ENCODE measurements at places on chromosomes 13 and 19.

GRCh38 chr13:60329221-60329923 is 67.6 kb upstream of the TDRD3 start:
- DNase-seq = no peak

DNA sequence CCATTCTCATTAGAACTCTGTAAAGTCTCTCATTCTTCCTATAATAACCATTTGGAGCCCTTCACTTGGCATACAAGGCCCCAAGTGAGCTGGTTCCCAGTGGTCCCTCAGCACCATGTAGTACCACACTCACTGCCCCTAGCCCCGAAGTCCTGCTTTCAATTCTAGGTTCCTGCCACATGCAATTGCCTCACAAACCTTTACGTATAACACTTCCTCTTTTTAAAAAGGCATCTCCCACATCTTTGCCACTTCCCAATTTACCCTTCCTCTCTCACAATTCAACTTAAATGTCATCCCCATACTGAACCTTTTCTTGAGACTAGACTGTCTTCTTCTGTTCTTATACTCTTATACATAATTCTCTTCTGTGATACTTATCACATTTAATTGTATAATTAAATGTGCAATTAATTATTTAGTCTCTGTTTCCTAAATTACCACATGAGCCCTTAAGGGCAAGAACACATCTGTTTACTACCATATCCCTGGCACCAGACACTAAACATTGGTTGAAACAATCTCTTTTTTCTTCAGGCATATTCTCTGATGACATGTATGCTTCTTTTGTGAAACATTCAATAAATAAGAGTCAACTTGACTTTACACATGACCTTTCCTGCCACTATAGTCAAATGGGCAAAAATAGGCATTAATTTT is 304.0 kb downstream of the SPRY2 start:
- DNase-seq = no peak

DNA sequence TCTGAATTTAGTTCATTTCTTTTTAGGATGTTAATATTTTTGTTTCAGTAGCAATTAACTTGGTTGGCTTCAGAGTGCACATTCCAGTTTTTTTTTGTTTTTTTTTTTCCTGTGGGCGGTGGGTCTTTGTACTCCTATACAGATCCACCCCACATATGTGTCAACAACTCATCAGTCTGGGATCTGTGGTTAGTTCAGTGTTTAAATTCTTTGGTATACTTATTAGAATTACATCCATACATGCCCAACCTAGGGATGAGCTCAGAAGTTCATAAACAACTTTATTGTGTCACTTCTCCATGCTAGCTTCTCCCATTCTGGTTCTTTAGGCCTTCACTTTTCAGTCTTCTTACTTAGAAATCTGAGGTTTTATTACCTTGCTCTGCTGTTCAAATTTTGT is 50.9 kb downstream of the PCCA start:
- DNase-seq = no peak

GRCh38 chr13:30831515-30831914 is 74.6 kb upstream of the MEDAG start:
- DNase-seq = no peak

DNA sequence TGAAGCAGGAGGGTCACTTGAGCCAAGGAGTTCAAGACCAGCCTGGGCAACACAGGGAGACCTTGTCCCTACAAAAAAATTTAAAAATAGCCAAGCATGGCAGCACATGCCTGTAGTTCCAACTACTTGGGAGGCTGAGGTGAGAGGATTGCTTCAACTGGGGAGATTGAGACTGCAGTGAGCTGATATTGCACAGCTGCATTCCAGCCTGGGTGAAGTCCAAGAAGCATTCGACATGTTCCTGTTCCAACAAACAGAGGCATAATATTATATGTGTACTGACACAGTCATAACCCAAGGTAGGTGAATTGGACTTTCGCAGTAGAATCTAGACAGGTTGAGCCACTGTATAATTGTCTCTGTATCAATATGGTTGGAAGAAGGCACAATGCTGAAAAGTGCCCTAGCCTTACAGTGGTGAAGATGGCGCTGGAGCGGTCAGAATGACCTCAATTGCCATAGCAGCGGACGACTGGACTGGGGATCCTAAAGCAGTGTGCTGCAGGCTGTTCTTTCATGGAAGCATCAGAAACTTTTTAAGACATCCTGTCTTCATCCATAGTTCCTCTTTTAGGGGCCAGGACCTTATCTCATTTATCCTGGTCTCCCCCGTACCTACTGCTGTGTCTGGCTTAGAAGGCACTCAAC is 112.0 kb upstream of the CLDN10 start:
- DNase-seq = no peak

GRCh38 chr13:60727140-60727539 is 330.1 kb downstream of the TDRD3 start:
- DNase-seq = no peak

DNA sequence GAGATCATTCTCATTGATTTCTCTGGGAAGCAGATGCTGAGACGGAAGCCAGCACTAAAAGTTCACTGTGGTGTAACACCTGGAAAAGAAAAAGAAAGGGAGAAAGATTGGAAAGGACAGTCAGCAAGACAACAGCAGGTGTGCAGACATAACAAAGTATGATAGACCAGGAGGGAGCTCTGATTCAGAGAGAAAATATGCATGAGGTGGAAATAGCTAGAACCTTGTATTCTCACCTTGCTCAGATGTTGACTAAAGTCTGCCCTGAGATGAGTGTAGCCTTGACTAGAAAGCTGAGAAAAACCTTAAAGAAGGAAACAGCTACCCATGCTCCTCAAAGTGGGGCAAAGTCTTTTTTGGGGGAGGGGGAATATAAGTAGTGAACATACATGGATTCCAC is 1711.8 kb downstream of the EFNB2 start:
- no peak for DNase-seq

DNA sequence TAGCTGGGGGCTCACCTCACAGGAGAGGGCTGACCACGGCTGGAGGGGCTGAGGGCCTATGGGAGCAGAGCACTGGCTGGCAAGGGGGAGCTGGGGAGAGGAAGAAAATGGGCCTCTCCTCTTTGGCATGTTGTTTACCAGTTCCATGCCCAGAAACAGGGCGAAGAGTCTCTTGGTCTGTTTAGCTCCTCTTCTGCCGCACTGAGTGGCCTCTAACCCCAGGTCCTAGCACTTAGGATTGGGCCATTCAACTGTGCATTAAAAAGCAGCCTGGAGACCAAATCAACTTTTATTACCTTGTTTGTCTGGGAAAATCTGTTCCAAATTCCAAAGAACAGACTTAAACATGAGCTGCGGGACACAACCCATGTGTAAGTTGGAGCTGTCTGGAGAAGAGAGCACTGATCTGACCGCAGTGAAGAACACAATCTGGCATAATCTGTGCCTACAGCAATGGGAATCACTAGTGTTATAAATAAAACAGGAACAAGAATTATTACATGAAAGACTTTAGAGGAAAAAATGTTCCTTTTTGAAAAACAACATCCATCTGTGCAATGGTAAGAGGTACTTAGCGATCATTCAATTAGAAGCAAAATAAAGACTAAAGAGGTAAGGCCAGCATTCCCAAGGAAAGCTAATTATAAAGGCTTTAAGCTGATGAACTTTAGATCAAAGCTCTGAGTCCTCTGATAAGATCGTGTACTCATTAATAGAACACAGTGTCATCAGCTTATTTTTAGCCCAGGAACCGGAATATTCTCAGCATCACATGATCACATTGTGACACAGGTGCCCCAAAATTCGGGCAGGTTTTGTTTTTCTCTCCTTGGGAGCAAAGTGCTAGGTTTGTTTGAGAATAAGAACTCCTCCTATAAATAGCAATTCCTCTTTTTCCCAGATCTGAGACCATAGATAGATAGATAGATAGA is 243.2 kb downstream of the COL4A1 start:
- DNase-seq = no peak

GRCh38 chr13:99778500-99778899 is 193.1 kb downstream of the ZIC5 start:
- no peak for DNase-seq

- DNase-seq = no peak
Observed at GRCh38 chr13:45623516-45624090, 8.1 kb upstream of the ERICH6B start.

- no peak for DNase-seq
Observed at GRCh38 chr13:106867249-106867648, 299.3 kb upstream of the ARGLU1 start.

DNA sequence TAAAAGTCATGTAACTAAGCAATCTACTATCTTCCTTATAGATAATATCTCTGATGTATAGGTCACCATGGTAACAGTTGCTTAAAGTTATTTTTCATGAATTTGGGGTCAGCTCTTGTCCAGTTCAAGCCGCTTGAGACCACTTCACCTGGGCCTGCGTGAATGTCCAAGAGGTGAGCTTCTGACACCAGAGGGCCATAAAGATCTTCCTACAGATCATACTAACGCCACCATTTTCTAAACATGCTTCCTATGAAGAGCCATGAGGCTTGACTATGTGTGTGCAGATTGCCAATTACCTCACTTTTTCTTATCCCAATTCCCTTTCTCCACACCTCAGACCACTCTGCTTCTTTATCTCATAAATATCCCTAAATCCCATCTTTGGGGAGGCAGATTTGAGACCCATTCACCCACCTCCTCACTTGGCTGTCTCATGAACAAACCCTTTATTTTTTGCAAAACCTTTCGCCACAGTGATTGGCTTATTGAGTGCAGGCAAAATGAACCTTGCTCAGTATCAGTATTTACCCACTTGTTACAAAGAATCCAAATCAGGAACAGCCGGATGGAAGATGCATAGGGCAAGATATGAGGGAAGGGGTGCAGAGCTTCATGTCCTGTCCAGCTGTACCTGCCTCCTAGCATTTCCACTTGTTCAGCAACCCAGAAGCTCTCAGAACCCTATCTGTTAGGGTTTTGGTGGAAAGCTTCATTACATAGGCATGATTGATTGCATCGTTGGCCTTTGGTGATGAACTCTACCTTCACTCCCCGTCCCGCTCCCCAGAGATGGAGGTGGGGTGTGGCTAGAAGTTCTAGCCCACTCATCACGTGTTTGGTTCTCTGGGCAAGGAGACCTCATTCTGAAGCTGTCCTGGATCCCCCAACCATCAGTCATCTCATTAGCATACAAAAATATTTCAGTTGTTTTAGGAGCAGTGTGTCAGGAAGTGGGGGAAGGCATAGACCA is 34.2 kb downstream of the FAM187B start:
- no peak for DNase-seq

- DNase-seq = no peak
Observed at GRCh38 chr19:45526143-45526542, 18.9 kb downstream of the VASP start.

DNA sequence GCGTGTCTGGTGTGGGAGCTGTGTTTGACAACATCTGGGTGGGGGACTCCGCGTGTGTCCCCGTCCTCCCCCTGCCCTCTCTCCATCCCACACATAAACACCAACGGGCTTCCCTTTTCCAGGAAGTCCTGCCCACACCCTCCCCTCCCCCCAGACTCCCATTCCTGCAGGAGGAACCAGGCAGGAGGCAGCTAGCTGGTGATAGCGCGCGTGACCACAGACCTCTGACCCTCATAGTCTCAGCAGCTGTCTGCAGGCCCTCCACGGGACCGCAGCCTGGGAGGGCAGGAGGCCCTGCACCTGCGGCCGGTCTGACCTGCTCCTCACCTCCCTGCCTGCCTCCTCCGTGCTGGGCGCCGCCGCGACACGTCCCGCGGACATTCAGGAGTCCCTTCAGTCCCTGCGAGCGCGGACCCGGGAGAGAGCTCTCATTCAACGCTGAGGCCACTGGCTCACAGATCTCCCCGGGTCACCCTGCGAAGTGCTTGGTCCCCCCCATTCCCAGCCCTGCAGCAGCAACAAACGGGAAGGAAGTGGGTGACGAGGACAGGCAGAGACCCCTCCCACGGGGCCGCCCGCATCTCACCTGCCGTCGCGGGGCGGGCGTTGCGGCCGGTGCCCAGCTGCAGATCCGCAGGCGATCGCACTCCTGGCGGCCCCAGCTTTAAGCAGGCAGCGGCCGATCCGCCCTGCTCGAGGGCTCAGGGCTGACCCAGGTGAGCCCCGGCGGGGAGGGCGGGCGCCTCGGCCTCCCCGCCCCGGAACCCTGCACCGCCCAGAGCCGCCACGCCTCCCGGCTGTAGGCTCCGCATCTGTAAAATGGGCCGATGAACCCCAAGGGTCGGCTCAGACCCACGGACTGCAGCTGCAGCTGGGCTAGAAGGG is 1.1 kb upstream of the ACP5 start:
- DNase-seq = no peak

- no peak for DNase-seq
Observed at GRCh38 chr13:74409551-74409950, 275.3 kb upstream of the KLF12 start.

DNA sequence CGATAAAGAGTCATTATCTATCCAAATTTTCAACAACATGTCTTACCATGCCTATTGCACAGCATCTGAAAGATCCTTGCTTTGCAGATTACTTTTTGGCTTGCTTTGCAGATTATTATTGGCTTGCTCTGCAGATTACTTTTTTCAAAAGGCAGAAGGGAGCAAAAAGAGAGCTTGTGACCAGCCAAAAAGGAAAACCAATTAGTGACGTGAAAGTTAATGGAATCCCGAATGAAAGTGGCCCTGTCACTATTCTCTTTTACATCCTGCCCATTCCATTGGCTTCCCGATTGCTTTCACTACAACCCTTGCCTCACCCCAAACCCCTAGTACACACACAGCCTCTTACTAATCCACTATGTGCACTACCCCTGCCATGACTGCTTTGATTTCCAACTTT is 81.3 kb downstream of the LHFPL6 start:
- no peak for DNase-seq

GRCh38 chr19:32223595-32224370 is 121.6 kb upstream of the ZNF507 start:
- DNase-seq = no peak

- no peak for DNase-seq
Observed at GRCh38 chr13:27889471-27889870, 30.3 kb upstream of the PDX1 start.

GRCh38 chr19:10981252-10981895 is 20.5 kb downstream of the SMARCA4 start:
- no peak for DNase-seq

- DNase-seq = no peak
Observed at GRCh38 chr19:55830656-55831055, 1.1 kb downstream of the NLRP11 start.

GRCh38 chr13:20142023-20142926 is 18.6 kb downstream of the GJA3 start:
- no peak for DNase-seq

DNA sequence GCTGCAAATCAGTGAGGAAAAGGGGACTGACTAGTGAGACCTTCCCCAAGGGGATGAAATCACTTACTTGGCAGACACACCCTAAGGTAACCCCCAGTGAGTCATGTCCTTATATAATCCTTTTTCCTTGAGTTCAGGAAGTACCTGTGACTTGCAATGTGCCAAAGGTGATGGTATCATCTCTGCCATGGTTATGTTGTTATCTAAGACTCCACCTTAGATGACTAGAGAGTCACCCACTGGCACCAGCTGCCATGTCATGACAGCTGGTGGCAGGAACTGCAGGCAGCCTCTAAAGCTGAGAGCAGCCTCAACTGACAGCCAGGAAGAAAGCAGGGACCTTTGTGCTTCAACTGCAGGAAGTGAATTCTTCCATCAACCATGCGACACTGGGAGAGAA is 12.5 kb downstream of the PBX4 start:
- no peak for DNase-seq
